NCI-H774 (cell line): ENCODE measurements at places on chromosomes 13 and 19.
A peak's percentile ranks its signal among the peaks of the same experiment; 100 is the strongest.

- no peak for DNase-seq
Measured at GRCh38 chr19:57812226-57812625, 2.5 kb downstream of the ZNF552 start.

GRCh38 chr13:108827646-108828045 is 198.2 kb downstream of the MYO16 start:
- DNase-seq = peak; percentile 41

GRCh38 chr13:99895444-99896368 is 75.9 kb downstream of the ZIC5 start:
- no peak for DNase-seq

DNA sequence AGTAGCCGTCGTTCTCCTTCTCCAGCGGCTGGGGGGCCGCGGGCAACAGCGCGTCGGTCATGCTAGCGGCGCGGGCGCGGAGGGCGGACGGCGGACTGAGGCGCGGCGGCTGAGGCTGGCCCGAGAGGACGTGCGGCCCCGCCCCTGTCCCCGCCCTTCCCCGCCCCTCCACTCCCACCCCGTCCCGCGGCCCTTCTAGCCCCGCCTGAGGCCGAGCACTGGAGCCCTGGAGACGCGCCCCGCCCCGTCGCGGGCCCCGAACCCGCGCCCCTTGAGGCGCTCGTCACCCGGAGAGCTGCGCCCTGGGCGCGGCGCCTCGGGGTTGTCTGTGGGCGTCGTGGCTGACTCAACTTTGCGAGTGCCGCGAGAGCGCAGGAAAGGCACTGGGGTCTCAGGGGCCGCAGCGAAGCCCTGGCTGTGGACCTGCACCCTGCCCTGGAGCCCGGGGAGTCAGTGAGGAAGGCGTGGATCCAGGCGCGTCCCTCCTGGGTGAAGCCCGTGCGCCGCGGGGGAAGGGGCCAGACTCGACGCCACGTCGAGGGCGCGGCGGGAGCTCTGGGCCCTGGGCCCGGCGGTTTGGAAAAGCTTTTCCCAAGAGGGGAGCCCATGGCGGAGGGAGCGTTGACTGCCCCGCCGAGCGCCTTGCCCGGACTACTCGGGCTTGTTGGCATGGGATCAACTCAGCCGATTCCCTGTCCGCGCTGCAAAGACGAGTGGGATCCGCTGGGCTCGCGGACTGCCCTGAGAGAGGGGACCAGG is at the start of gene RHPN2:
Gene RHPN2 (minus strand): TSS at position 97 of the 759 bp plus-strand sequence. CDS start 36 bp downstream, at position 61.
- DNase-seq = peak; percentile 45

- DNase-seq = no peak
Measured at GRCh38 chr19:19106056-19106551, 32.2 kb downstream of the TMEM161A start.

GRCh38 chr19:18514800-18515682 is 6.8 kb downstream of the ELL start:
- peak; percentile 29 for DNase-seq

DNA sequence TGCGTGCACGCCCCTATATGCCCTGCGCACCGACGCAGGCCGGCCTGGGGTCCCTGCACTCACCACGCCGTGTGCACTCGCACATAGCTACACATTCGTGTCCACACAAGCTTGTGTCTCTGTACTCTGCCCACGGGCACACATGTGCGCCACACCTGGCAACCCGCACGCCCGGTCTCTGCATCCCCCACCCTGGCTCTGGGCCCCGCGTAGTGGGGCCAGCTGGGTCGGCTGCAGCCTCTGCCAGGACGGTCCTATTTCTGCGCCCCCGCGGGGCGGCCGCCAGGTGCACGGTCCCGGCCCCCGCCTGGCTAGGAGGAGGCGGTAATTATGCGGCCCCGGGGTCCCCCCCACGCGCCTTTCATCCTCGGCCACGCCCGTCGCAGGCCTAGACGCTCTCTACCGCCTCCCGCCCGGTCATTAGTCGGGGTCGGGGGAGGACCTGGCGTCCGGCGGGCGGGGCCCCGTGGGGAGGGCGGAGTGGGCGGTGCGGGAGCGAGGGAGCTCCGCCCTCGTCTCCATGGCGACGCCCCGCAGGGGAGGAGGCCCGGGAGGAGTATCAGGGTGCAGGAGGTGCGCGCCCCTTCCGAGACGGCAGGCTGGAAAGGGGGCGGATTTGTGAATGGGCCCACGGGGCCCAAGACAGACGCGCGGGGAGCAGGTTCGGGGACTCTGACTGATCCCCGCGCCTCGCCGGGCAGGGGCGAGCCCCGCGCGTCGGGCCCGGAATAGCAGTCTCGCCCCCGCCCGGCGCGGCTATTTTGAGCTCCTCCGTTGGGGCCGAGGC is 2.8 kb upstream of the CIRBP start:
- DNase-seq = peak; percentile 87

DNA sequence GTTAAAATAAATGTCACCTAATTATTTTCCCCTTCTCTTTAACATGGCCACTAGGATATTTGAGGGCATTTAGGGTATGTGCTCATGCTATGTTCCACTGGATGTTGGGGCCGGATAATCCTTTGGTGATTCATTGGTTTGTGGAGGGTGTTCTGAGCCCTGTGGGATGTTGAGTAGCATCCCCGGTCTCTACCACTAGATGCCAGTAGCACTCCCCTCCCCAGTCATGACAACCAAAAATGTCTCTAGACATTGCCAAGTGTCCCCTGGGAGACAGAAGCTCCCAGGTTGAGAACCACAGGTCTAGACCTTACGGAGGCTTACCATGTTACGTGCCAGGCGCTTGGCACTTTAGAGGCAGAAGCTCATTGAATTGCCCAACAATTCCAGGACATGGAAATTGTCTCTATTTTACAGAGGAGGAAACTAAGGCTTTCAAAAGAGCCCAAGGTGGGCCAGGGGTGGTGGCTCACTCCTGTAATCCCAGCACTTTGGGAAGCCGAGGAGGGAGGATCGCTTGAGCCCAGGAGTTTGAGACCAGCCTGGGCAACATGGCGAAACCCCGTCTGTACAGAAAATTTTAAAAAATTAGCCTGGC is 14.1 kb downstream of the SHANK1 start:
- DNase-seq = no peak

DNA sequence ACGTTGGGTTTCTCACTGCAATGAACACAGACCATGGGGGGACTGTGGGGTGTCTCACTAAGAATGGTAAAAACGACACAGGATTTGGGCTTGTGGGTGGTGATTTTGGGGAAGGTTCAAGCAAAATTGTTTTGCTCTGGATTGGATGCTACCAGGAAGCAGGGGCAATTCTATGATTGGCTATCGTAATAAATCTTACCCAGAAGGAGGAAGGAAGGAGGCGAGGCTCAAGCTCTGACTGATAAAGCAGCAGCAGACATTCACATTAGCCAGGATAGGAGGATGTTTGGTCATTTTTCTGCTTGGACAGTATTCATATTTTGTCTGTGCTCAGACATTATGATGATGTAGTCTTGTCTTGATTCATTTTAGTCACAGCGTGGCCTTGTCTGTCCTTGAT is 1.5 kb downstream of the ZNF576 start:
- no peak for DNase-seq

DNA sequence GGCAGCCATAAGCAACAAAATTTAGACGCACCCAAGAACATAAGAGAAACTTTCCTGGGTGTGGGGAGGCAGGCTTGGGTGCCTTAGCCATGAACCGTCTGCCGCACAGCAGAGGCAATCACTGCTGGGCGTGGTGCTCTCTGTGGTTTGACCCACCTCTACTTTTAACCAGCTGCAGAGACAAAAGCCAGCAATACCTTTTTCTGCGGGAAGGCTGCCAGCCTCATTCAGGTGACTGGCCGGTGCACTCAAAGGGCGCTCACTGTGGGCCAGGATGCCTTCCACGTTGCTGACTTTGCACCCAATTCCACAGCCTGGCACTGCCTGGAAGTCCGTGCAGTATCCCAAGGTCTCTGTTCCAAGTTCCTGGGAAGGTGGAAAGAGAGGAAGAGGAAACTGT is 69.1 kb downstream of the ATP7B start:
- peak; percentile 28 for DNase-seq
